ENCODE measurements at places on chromosomes 6 and 20.

DNA sequence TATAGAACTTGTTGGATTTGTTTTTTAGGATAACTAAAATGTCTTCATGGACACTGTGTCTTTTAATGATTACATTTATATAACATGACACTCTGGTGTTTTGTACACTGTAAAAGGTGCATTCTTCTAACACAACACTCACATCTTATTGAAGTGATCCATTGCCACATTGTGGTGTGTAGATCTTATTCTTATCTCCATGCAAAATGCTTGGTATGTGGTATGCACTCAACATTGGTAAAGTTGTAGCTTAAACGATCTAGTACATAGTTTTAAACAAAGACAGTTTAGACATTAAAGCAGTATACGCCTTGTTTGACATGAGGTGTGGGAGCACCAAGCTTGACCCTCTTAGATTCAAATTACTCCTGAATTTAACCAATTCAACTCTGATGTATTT lies 84.7 kb downstream of the SASH1 start:
- DNase-seq, result no peak

DNA sequence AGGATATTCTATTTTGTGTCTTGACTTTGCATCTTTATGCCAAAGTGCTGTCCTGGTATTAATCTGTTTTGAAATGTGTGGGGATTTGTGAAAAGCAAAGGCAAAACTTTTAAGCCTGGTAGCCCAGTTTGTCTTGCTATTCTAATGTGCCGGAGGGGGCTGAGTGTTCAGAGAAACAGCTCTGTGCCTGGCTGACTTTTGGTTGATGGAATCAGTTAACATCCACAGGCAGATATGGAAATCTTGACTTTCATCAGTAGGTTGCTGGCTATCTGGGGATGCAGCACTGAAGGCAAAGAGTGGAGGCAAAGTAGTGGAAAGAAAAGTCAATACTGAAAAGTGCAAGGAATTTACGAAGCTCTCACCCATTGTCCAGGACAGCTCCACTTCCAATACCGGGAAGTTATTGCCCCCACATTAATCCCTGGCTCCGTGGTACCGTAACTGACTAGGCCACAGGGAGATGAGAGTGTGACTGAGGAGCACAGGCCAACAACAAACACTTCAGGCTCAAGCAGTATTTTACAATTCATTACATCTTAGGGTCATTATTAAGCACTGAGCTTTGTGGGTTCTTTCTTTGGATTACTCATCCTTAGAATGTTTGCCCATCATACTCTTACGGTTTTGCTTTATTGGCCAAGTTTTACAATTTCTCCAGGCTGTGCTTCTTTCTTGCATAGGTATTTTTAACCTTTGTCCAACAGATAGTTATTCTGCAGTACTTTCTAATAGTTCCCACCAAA lies 164.6 kb downstream of the MTFR2 start:
- no peak for DNase-seq

DNA sequence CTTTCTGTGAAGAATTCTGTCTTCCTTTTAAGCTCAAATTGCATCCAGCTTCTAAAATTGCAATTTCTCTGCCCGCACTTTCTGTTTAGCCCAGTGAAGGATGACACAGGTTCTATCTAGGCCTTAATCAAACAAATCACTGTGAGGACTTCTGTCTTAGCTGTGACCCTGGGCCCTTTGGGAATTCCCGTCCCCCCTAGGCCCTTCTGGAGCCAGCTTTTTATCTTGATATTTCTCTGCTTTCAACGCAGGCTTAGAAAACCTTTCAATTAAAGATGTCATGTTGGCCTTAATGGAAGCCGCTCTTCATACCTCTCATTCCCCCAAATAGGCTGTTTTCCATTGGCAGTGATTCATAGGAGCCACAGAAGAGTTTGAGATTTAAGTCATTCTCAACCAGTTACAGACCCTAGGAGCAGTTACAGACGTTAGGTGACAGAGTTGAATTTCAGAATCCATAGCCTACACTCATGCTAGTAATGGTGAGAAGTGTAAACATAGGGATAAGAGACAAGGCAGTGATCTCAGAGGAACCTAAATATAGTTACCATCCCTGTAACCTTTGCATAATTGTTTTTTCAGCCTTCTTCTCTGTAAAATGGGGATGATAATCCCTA lies 74.8 kb upstream of the FLRT3 start:
- DNase-seq, result no peak

DNA sequence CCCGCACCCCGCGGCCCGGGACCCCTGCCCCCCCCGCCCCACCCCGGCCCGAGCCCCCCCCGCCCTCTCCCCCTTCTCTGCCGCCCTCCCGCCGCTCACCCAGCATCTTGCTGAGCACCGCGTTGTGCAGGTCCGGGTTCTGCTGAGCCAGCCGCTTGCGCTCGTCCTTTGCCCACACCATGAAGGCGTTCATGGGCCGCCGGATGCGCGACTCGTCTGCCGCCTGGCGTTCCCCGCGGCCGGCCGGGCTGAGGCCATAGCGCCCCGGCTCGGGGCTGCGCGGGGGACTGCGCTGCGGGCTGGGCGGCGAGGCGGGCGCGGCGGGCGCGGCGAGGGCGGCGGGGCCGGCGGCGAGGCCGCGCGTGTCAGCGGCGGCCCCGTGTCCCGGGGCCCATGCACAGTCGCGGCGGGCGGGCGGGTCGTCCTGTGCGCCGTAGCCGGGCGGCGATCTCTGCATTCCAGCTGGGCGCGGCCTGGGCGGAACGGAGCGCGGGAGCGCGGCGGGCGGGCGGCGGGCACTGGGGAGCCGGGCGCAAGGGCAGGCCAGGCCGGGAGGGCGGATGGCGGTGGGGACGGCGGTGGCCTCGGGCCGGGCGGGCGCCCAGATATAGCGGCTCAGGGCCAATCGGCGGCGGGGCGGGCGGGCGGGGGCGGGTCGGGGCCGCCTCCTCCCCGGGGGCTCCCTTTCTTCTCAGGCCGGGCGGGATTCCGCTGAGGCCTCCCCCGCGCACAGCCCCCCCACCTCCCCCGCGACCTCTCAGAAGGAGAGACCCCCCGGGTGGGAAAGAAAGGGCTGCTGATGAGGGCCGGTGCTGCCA lies at the start of gene SOX18:
Gene SOX18 (minus strand): TSS at position 580 of the 818 bp plus-strand sequence. CDS start 123 bp downstream, at position 457.
- DNase-seq, result no peak

- DNase-seq, result no peak
These were observed 184.3 kb downstream of the TBXT start for GRCh38 chr6:165983112-165984072.

GRCh38 chr20:10651227-10651990 lies 22.4 kb downstream of the JAG1 start:
- no peak for DNase-seq

DNA sequence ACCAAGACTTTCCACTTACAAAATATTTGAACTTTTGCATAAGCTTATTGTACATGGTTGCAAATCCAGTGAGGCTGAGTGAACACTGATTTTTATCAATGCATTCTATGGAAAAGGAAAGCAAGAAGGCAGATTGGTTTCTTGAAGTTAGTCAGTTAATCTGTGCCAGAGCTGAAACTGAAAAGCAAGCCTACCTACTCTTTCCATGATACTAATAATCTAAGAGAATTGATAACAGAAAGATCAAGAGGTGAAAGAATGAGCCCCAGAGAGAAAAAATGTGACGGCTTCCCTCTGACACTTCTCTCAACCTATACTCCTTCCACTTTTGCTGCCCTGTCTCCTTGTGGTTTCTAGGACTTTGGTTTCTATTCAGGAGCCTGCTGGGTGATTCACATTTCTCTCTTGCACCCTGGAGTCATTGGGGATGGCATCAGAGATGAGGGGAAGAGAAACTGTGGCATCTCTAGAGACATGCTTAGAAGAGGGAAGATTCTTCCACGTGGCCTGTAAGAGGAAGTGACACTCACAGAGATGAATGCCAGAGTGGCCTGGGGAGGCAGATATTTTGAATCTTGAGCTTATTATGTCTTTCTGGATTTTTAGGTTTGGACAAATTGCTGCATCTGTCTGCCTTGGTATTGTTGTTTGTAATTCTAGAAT lies 158.6 kb upstream of the RIMS1 start:
- no peak for DNase-seq

DNA sequence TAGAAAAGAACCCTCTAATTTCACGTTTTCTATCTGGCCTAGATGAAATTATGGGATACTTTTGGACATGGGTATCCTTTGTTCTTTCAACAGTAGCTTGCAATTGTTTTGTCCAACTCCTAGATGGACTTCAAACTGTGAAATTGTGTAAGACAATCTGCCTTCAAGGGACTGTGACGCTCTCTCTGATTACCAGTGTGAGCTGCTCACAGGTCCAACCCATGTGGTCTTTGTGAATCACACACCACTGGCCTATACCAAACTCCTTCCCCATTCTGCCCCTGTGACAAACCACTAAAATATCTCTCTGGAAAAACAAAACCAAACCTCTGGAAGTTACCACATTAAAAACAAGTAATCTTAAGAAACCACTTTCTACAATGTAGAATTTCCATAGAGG lies 59.5 kb downstream of the NINL start:
- peak; percentile 74 for DNase-seq

- DNase-seq, result peak; percentile 64
These were observed 28.8 kb downstream of the PDE7B start for GRCh38 chr6:135880066-135880972.

DNA sequence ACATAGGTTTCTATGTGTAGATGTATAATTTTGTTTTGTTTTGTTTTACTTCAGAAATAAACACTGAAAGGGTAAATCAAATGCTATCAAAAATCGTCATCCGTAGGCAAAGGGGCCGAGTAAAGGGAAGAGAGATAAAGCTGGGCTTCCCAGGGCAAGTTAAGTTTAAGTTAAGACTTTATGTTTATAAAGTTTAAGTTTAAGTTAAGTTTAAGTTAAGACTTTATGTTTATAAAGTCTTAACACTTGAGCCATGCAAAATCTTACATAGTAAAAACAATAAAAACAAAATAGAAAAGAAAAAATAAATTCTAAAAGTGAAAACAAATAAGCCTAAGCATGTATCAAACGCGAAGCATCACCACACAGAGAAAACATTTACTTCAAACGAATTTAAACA lies 216.1 kb upstream of the SYNDIG1 start:
- no peak for DNase-seq

GRCh38 chr20:13419477-13419876 lies 198.4 kb downstream of the ISM1 start:
- DNase-seq, result no peak

- DNase-seq, result no peak
These were observed 6.4 kb upstream of the MPC1 start for GRCh38 chr6:166389119-166389518.

- DNase-seq, result no peak
These were observed 26.2 kb downstream of the TTBK1 start for GRCh38 chr6:43269273-43270007.

- no peak for DNase-seq
These were observed 14.9 kb upstream of the UBE2V1 start for GRCh38 chr20:50127587-50128519.

GRCh38 chr6:137589067-137589848 lies 95.1 kb upstream of the OLIG3 start:
- no peak for DNase-seq

GRCh38 chr20:11302436-11302835 lies 615.3 kb upstream of the BTBD3 start:
- no peak for DNase-seq

DNA sequence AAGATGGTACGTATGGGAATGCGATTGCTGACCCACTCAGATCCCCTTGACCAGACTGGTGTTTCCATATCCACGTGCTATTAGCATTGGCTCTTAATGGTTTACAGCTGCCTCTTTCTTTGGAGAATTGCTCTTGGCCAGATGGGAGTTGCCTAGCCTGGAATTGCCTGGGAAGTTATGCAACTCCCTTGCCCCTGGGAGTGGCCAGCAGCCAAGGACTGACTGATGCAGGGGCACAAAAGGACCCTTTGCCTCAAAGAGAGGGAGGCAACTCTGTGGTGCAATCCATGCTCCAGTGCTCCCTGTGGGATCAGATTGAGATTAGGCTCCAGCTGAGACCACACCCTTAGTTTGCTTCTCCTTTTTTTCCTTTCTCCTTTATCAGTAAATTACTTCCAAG lies 203.5 kb upstream of the JAG1 start:
- DNase-seq, result no peak

DNA sequence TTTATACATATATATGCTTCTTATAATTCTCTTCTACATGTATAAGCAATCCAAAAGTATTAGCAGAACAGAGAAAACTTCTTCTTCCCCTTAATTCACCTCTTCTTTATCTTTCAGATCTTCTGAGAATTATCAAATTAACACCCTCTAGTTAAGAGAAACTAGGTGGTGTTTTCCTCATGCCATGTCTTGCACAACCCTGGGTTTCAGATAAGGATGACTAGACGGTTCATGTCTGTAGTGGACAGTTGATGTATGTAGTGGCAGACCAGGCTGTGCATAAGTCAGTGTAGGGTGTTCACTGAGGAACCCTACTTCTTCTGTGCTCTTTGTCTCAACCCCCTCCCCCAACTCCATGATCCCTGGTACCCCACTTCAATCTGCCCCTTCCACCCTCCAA lies 187.3 kb downstream of the SAMD5 start:
- DNase-seq, result no peak

DNA sequence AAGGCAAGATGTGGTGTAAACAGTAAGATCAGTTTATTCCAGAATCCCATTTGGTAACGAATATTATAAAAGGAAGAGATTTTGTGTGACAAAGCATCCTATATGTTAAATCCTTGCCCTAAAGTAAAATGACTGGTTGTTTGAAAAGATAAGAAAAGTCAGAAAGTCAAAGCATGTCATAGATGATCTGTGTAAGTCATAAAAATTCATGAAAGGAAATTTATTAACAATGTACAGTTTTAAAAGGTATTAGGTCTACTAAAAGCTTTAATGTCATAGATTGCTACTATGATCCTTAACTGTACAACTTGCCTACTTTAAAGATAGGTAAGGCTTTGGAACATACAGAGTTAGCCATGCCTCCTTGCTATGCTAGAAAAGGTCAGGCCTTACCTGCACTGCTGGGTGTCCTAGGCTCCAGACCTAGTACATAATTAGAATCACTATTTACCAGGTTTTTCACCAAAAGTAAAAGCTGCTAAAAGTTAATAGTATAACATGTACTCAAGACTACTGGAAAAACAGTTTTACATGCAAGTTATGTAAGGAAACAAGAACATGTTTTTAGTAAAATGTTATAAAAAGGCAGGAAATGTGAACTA lies 1090.1 kb upstream of the ADGRB3 start:
- no peak for DNase-seq

GRCh38 chr6:119226089-119226488 lies 123.5 kb downstream of the MAN1A1 start:
- DNase-seq, result no peak

DNA sequence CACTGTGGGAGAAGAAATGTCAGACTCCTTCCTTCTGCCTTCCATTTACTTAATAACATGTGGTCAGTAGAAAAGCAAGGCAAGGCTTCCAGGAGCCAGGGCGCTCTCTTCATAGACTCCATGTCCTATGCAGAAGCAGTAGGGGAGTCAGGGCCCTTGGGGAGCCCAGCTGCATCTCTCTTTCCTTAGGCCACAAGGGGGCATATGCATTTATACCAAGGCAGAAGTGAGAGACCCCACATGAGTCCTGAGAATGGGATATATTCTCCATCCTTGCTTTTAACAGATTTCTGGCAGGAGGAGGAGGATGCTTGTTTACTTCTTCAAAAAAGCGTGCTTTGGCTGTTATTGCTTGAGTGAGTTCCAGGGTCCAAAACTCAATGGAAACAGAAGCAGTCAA lies 198.5 kb downstream of the HIVEP2 start:
- DNase-seq, result peak; percentile 28

Data from HTR-8/SVneo (cell line).